Tracheal epithelial cell (primary cell): ENCODE measurements at places on chromosomes 1 and 21. TPM values are rescaled to one million over a fixed set of nuclear protein-coding genes. Genes with fewer than 3 reads are reported as not detected.

CXADR gene
- 29.0 and 35.2 TPM in 2 replicates for total RNA-seq

GJA5 gene
- total RNA-seq, result 0.24 TPM in 1 of 2 replicates, not detected in the other

RGS4 gene
- total RNA-seq, result 0.21 and 1.2 TPM in 2 replicates

IKBKE gene
- 4.0 and 15.2 TPM in 2 replicates for total RNA-seq

CFHR1 gene
- total RNA-seq, result not detected in 2 replicates

AURKAIP1 gene
- total RNA-seq, result 138 and 166 TPM in 2 replicates
